ENCODE measurements at places on chromosomes 2 and 18.

GRCh38 chr18:35573531-35573930, 8.0 kb upstream of the GALNT1 start:
- no peak for DNase-seq

DNA sequence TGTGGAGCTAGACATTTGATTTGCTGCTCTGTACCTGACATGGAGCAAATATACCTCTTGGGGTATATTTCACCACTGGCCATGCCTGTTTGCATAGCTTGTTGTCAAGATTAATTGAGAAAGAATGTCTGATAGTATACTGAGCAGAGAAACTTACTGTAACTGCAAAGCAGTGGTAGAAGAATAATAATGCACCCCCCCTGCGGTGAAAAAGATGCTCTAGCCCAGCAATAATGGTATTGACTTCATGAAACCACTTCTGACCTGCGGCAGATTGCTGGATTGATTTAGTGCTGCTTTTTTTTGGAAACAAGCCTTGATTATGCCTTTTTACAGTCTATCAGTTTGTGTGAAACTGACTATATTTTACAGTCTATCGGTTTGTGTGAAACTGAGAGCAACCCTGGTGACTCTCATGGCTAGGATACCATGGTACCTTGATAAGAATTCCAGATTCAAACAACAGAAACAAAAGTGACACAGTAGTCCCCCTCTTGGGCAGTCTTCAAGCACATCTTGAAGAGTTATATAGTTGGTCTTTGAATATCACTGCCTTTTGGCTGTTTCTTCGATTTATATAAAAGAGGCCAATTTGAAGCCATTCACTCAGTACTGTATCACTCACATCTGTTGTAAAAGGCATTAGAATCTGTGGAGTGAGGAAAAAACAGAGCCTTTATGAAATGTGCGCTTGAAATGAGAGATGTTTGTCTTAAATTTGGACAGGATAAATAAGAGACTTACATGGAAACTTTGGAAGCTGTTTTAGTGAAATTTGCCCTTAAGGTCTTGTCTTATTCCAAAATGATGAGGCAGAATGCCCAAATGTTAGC, 102.5 kb downstream of the FMNL2 start:
- DNase-seq, result no peak

DNA sequence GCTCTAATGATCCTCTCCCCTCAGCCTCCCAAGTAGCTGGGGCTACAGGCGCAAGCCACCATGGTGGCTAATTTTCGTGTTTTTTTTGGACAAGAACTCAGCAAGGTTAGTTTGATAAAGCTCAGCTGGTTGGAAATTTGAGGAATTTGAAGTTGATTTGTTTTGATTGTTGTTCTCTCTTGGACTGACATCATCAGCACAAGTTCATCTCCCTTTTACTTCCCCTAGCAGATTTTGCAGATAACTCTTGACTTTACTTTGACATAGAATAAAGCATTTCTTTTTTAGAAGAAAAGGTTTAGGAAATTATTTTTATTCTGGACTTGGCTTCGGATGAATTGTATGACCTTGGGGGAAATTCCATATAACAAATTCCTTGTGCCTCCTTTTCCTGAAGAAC, 74.9 kb upstream of the DLX2 start:
- no peak for DNase-seq

DNA sequence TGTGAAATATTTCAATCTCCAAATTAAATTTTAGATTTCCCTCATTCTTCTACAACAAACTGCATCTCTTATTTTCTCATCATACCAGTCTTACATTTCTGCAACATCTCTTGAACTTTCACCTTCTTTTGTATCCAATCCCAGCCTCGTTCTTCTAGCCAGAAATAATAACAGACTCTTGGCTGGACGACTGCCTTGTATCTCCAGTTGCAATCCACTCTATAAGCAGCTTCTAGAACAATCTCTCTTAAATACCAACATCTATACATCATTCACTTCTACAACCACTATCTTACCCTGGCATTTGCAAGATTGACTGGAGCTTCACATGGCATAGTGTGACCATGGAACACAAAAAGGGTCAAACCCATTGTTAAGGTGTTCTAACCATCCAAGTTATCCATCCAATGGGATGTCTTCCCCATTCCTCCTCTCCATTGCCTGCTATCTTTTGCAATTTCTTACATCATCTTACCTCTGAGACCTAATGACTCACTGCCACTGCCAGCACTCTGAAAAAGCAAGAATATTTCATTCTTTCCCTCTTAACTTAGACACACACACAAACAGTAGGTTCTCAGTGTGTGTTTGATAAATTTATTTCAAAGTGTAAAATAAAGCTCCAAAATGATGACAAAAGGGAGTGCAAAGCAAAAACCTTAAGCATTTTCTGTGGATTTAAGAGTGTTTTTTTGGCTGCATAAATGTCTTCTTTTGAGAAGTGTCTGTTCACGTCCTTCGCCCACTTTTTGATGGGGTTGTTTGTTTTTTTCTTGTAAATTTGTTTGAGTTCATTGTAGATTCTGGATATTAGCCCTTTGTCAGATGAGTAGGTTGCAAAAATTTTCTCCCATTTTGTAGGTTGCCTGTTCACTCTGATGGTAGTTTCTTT, 145.6 kb downstream of the METTL4 start:
- DNase-seq, result no peak

- DNase-seq, result no peak
Observed at GRCh38 chr2:100422320-100423055, 5.0 kb upstream of the CHST10 start.

DNA sequence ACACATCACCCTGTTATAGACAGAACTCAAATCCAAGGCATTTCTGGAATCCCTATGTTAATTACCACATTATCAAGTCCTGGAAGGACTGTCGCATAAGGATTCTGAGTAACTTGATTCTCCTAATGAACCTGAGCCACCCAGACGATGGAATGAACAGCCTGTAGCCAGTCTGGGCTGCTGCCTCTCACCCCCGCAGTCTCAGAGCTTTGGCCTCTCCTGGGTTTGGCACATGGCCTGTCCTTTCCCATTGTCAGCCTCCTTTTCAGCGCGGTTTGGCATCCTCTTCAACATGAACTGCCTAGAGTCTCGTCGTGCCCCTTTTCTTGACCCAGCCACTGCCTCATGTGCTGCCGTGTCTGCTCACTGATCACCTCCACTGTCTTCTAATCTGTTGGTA, 147.6 kb downstream of the SLC8A1 start:
- DNase-seq, result no peak

DNA sequence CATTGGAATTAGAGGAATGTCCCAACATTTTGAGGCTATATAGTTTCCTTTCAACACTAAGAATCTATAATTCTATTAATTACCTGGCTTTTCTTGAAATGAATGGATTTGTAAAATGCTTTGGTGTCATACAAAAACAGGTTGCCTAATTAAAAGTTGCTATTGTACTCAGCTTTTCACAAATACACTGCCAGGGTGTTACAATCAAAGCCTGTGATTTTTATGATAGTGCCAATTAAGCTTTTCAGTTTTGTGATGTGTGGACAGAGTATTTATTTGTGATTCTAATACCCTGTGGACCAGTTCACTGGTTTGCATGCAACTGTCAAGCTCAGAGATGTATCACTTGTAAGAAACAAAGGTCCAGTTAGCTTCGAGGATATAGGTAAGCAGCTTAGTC, 71.8 kb downstream of the NAB1 start:
- no peak for DNase-seq

- no peak for DNase-seq
Observed at GRCh38 chr2:170147576-170147975, 30.4 kb upstream of the MYO3B start.

GRCh38 chr2:148553332-148553887, 91.1 kb upstream of the EPC2 start:
- DNase-seq, result no peak

Data from DMS79 (cell line).